ENCODE measurements at places on chromosomes 2 and 18. TPM values are rescaled to one million over a fixed set of nuclear protein-coding genes. Genes with fewer than 3 reads are reported as not detected.

DYSF gene
- 48.2 TPM for total RNA-seq

SERPINB13 gene
- total RNA-seq: not detected

PCARE gene
- 0.74 TPM for total RNA-seq

OXER1 gene
- total RNA-seq: 0.36 TPM

ASAP2 gene
- total RNA-seq: 10.0 TPM

CPO gene
- 0.25 TPM for total RNA-seq

BMP10 gene
- 0.19 TPM for total RNA-seq

SDC1 gene
- total RNA-seq: 0.41 TPM

LYG2 gene
- total RNA-seq: not detected

ASB18 gene
- 11.3 TPM for total RNA-seq

TMX3 gene
- 26.3 TPM for total RNA-seq

ANKRD30BL gene
- total RNA-seq: not detected

GRB14 gene
- 39.3 TPM for total RNA-seq

EML6 gene
- 0.77 TPM for total RNA-seq

NLRC4 gene
- 0.96 TPM for total RNA-seq

FIGN gene
- 12.9 TPM for total RNA-seq

CNGA3 gene
- not detected for total RNA-seq

MTLN gene
- total RNA-seq: 204 TPM

FSHR gene
- not detected for total RNA-seq

Data from left ventricle myocardium inferior (tissue), 1 donor.